ENCODE measurements at places on chromosomes 2 and 18.

GRCh38 chr2:176280156-176280555 lies 10.9 kb downstream of the MTX2 start:
- no peak for DNase-seq

DNA sequence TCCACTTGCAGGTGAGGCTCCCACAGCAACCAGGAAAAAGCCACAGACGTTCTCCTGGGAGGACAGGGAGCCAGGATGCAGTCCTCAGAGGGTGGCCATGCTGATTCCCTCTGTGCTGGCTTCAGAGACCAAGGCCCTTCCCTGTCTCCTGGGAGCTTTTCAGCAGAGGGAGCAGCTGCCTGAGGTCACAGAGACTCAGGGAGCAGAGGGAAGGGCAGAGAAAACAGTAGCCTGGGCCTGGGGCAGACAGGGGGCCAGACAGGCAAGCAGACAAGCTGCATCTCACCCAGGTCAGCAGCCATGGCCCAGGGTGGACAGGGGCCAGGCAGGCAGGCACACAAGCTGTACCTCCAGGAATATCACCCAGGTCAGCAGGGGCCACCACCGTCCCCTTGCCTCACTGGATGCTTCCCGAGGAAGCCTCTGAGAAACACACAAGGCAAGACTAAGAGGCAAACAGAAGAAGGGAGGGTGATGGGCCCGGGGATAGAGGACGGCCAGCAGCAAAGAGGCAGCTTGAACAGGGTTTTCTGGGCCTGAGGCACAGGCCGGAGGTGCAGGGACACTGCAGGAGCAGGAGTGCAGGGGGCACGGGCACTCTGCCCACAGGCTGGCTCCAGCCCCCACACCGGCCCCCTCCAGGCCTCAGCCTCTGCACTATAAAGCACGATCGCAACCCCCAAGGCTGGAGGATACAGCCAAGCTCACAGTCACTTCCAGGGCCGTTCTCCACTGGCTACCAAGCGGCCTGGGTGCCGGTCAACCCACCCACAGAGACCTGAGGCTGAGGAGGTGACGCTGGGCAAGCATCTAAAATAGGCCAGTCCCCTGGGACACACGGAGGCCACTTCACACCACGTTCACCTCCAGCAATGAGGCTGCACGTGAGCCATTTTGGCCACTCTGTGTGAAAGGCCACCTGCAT lies 6.1 kb downstream of the SLC66A2 start:
- no peak for DNase-seq

DNA sequence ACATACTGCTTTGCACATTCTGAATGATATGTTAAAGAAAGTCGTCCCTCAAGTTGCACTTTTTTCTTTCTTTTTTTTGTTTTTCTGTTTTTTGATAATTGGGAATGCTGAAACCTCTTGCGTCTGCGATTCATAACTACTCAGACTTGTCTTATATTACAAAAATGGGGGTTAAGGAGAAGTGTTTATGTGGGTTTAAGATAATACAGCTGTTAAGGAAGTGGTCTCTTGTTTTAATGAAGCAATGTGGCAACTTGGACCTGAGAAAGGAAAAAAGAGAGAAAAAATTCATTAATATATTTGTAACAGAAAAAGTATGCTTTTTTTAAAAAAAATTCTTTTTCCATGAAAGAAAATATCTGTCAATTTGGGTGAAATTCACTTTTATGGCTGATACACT lies 268.5 kb upstream of the CCDC68 start:
- DNase-seq = no peak

DNA sequence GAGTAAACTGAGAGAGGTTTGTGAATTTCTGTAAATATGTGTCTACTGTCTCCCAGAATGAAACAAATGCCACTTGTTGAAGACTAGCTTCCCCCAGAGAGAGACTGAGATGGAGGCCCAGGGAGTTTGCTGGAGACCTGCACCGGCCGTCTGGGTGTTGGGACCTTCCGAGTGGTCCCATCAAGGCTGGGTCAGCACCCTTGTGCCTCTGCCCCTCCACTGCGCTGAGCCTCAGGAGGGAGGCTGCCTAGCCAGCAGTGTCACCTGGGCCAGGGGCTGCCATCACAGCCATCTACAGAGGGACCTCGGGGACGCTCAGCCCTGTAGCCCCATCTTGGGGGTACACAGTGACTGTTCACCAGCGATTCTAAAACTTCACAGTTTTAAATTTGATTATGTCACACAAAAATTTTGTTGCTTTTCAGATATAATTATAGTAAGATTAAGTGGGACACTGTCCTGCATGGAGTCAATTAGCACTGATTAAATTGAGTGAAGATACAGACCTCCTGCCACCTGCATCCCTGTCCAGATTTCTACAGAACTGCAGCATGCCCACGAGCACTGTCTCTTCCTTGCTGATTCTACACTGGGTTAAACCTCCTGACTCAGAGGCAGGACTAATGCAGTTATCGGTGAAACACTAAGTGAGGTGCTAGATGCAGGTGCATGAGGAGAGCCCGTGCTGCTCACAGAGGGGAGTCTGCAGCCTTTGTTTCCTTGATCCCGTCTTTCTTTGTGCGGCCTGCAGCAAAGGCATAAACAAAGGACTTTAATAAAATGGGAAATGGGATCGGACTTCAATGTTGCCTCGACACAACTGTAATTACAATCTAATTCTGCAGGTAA lies 50.5 kb downstream of the TMEM18 start:
- DNase-seq = no peak

DNA sequence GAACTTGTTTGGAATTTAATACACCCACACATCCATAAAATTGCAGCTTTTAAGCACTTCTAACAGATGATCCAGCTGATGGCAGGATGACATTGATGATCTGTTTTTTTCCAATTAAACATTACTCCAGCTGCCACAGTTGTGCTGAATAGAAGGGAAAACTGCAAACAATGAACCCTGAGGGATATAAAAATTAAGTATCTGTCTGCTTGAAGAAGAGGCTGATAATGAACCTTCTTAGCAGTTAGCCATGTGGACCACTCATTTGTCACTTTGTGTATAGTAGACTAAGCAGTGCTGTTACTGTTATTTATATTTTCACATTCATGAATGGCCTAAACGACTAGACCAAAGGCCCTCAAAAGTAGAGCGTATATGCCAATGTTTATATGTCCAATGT lies 1201.0 kb upstream of the LRRTM1 start:
- no peak for DNase-seq

- no peak for DNase-seq
Observed at GRCh38 chr2:109500910-109501309, 112.9 kb downstream of the SEPTIN10 start.

- no peak for DNase-seq
Observed at GRCh38 chr2:177169810-177170514, 42.6 kb upstream of the HNRNPA3 start.

DNA sequence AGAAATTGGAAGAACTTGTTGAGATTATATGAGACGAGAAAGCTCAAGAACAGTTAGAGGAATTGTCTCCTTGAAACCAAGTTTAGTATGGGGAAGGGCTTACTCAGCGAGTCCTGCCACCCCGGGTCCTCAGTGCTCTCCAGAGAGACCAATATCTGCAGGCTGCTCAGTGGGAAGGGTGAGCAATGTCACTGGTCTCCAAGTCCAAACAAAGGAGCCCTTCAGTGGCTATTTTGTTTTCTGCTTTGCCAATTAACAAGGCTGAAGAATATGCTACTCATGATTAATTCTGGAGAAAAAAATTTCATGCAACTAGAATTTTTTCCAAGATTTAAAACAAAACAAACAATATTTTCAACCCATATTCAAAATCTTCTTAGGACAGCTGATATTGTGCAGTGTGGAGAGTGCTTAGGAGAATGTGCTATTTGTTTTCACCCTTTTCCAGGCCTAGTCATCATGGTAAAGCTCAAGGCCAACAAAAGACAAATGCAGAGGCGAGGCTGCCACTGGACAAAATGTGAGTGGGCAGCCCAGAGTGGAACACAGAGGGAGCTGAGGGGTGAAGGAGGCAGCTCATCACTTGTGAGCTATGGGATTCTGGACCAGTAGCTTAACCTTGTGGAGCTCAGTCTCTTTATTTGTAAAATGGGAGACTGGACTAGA lies 83.8 kb upstream of the TMEM17 start:
- no peak for DNase-seq
